ENCODE measurements at places on chromosomes 3 and 15.

GRCh38 chr15:100948430-100948762 is 29.2 kb downstream of the LRRK1 start:
- DNase-seq: no peak

DNA sequence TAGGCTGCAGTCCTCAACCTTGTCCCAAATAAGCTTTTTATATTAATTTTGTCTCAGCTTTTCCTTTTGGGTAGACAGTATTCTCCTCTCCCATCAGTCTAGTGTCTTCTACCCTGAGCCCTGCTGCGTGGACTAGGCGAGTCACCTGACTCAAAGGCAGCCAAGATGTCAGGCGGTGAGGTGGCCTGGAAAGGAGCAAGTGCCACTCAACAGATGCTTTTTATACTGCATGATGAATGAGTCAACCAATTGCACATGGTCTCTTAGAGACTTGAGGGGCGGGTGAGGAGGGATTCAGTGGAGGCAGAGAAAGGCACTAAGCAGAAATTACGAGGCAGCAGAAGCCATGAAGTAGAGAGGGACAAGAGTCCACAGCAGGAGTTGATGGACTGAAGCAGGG is 95.9 kb downstream of the FRMD4B start:
- DNase-seq: no peak

DNA sequence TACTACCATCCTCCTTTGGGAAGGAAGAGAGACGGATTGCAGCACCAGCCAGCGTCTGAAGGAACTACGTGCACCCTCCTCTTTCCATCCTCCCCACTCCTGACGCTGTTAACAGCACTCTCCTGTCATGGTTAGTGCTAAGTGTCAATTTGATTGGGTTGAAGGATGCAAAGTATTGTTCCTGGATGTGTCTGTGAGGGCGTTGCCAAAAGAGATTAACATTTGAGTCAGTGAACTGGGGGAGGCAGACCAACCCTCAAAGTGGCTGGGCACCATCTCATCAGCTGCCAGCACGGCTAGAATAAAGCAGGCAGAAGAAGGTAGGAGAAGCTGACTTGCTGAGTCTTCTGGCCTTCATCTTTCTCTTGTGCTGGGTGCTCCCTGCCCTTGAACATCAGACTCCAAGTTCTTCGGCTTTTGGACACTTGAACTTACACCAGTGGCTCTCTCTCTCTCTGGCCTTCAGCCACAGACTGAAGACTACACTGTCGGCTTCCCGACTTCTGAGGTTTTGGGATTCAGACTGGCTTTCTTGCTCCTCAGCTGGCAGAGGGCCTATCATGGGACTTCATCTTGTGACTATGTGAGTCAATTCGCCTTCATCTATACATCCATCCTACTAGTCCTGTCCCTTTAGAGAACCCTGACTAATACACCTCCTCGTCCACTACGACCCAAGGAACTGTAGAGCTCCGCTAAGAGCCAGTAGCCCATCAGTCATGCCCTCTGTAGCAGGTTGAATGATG is 128.2 kb upstream of the HES1 start:
- DNase-seq: no peak

DNA sequence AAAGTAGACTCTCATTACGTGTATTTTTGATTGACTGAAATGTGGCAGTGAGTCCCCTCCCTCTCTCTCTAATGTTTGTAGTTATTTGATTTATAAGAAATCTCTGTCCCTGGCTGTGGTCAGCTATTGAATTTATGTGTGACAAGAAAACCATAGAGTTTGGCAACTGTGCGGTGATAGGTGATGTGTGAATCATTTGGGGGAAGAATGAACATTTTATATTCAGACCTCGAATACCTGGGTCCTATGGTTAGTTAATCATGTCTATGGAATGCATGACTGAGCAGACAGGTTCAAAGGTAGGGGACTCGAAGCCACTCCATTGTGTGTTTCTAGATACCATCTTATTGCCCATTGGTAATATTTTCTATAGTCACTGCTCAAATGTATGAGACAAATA is 712.1 kb downstream of the MECOM start:
- no peak for DNase-seq

- no peak for DNase-seq
Measured at GRCh38 chr15:68798346-68799094, 22.2 kb downstream of the ANP32A start.

Measured in NCI-H1417 treated with DMSO at 0.1 percent for 48 hours (cell line).